Lung (tissue), 17 donors: ENCODE measurements at places on chromosomes 4 and X. TPM values are rescaled to one million over a fixed set of nuclear protein-coding genes. Genes with fewer than 3 reads are reported as not detected.

Gene PTCHD1
- total RNA-seq, result 0.48 TPM

Gene MAGEA8
- total RNA-seq, result not detected

Gene STK32B
- 2.2 TPM for total RNA-seq

Gene WDR45
- total RNA-seq, result 71.4 TPM

Gene CXCL13
- not detected for total RNA-seq

Gene SLC38A5
- total RNA-seq, result 65.3 TPM

Gene FAM47A
- not detected for total RNA-seq

Gene HTR2C
- not detected for total RNA-seq

Gene TMPRSS11B
- total RNA-seq, result not detected

Gene GPRIN3
- 14.4 TPM for total RNA-seq

DNA sequence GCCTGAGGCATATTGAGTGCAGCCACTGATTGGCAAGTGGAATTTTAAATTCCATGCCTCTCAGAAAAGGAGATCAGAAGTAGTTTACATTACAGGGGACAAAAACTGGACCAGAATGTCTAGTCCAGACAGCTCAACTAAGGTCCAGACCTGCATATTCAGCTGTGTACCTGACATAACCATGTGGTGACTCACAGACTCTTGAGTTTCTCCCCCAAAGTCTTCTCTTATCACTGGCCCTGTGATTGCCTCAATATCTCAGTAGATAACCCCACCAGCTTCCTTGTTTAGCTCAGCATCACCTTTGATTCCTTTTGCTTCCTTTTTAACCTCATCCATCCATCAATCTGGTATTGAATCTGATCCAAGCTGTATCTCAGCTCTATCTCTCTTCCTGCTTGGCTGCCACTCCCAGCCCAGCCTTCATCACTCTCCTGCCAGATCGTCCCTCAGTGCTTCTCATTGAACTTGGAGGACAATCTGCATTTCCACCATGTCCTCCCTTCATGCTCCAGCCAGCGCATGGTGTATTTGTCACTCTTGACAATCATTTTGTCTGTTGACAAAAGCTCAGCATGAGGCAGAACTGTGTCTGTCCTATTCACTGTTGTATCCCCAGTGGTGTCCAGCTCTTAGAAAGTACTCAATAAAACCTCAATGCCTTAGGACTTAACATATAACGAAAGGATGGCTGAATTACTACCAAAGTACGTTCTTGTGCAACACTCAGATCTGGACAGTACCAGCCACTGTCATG lies 27.8 kb upstream of the SLC2A9 start:
- no peaks in the 10 kb centered on the region for H3K27me3 ChIP-seq

- H3K36me3 ChIP-seq, result no peaks in the 10 kb centered on the region
- no peaks in the 10 kb centered on the region for H3K4me1 ChIP-seq
These were observed 12.1 kb downstream of the SUPT20HL2 start for GRCh38 chrX:24301806-24302205.

DNA sequence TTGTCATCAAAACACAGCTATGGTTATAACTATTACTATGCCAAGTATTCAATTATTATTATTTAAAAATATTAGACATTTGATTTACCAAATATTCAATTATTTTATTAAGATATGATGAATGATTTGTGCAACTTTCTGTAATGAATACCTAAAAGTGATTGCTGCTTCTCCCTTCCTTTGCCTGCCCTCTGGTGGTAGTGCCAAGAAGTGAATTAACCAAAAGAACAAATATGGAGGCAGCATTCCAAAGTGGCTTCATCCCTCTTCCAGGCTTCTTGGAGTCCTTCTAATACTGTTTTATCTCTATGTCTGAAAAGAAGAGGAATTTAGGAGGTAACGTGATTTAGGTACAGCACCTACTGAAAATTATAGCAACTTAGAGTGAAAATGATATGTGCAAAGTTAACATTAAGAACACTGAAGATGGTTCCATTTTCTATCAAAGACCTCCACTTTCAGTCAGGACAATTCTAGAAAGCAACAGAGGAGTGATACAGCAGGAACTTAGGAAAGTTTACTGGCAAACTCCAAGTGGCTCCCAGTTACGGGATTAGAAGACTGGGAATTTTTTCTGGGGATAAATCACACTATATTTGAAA lies 43.0 kb downstream of the ENPEP start:
- no peak for DNase-seq
- no peak overlapping the region for H3K4me3 ChIP-seq
- H3K27ac ChIP-seq, result no peak overlapping the region
- no peaks in the 10 kb centered on the region for H3K36me3 ChIP-seq
- no peaks in the 10 kb centered on the region for H3K27me3 ChIP-seq
- H3K4me1 ChIP-seq, result no peaks in the 10 kb centered on the region

- no peak overlapping the region for H3K4me3 ChIP-seq
- no peak overlapping the region for H3K27ac ChIP-seq
- DNase-seq, result no peak
- H3K36me3 ChIP-seq, result no peaks in the 10 kb centered on the region
- H3K4me1 ChIP-seq, result no peaks in the 10 kb centered on the region
These were observed 58.6 kb downstream of the FUNDC1 start for GRCh38 chrX:44483965-44484606.

- H3K27ac ChIP-seq, result no peak overlapping the region
- no peaks in the 10 kb centered on the region for H3K4me1 ChIP-seq
- peaks cover 8% of the 10 kb centered on the region for H3K36me3 ChIP-seq
- DNase-seq, result no peak
These were observed 32.6 kb upstream of the MSMO1 start for GRCh38 chr4:165294907-165295306.

- peaks cover 4% of the 10 kb centered on the region for H3K4me1 ChIP-seq
- no peak overlapping the region for H3K27ac ChIP-seq
- H3K4me3 ChIP-seq, result no peak overlapping the region
- H3K36me3 ChIP-seq, result no peaks in the 10 kb centered on the region
These were observed 139.1 kb downstream of the MAB21L2 start for GRCh38 chr4:150720973-150721518.

GRCh38 chrX:138775517-138775916 lies 64.0 kb upstream of the FGF13 start:
- no peak overlapping the region for H3K4me3 ChIP-seq
- H3K27ac ChIP-seq, result no peak overlapping the region
- H3K27me3 ChIP-seq, result peaks cover 4% of the 10 kb centered on the region
- peak; percentile 46 for DNase-seq
- H3K4me1 ChIP-seq, result no peaks in the 10 kb centered on the region

GRCh38 chr4:26179316-26179760 lies 141.5 kb upstream of the RBPJ start:
- no peak overlapping the region for H3K4me3 ChIP-seq
- no peaks in the 10 kb centered on the region for H3K27me3 ChIP-seq
- H3K27ac ChIP-seq, result no peak overlapping the region
- H3K4me1 ChIP-seq, result no peaks in the 10 kb centered on the region
- DNase-seq, result no peak

GRCh38 chr4:40800064-40800463 lies 50.3 kb downstream of the NSUN7 start:
- no peaks in the 10 kb centered on the region for H3K36me3 ChIP-seq
- H3K4me3 ChIP-seq, result no peak overlapping the region
- DNase-seq, result no peak
- no peaks in the 10 kb centered on the region for H3K4me1 ChIP-seq
- H3K27me3 ChIP-seq, result no peaks in the 10 kb centered on the region

- peak overlapping the region; percentile 56 for H3K27ac ChIP-seq
- peak; percentile 77 for DNase-seq
- H3K27me3 ChIP-seq, result no peaks in the 10 kb centered on the region
- H3K4me3 ChIP-seq, result peak overlapping the region; percentile 32
These were observed 45.9 kb upstream of the CDKN2AIP start for GRCh38 chr4:183398298-183399125.

- no peak overlapping the region for H3K27ac ChIP-seq
- H3K4me3 ChIP-seq, result no peak overlapping the region
- no peaks in the 10 kb centered on the region for H3K4me1 ChIP-seq
These were observed 5.3 kb upstream of the OTC start for GRCh38 chrX:38347136-38347535.

DNA sequence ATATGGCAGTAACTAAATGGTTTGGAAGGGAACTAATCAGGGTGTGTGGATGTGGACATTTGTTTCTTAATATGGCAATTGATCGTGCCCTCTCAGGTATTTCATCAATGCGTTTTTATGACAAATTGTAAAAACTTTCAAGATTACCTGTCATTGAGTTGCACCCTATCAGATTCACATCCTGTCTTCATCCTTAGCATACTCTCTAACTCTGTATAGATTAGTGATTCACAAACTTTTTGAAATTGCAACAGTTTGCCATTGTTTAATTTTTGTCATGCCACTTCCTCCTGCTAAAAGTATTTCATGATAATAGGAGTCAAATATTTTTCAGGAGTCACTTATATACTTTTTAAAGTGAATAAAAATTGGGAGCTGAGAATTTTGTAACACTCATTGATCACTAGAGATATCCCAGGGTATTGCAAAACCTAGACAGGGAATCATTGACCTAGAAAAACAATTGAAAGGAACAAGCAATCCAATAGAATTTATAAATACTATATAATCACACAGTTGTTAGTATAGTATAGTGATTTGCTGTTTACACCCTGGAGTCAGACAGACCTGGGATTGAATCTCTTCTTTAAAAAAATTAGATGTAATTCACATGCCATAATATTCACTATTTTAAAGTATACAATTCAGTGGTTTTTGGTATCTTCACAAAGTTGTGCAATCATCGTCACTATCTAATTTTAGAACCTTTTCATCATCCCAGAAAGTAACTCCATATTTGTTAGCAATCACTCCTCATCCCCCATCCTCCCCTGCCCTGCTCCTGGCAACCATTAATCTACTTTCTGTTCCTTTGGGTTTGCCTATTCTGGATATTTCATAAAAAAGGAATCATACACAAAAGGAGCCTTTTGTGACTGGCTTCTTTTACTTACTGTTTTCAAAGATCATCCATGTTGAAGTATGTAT lies 8.9 kb downstream of the MID2 start:
- DNase-seq, result no peak
- no peak overlapping the region for H3K27ac ChIP-seq
- no peaks in the 10 kb centered on the region for H3K36me3 ChIP-seq
- H3K4me1 ChIP-seq, result no peaks in the 10 kb centered on the region

DNA sequence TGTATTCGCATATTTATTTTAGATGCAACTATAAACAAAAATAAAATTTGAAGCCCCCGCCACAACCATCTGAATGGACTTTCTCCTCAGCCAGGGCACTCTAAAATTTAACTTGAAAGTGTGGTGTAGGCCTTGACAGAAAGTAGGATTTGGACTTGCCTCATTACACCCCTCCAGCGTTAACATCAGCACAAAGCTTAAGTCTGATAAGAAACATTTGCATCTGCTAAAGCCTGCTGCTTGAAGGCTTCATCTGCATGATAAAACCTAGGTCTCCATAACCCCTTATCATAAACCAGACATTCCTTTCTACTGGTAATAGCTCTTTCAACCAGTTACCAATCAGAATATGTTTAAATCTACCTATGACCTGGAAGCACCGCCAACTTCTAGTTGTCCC lies 1046.5 kb downstream of the FAT4 start:
- H3K36me3 ChIP-seq, result no peaks in the 10 kb centered on the region
- no peak overlapping the region for H3K4me3 ChIP-seq
- DNase-seq, result no peak
- H3K27ac ChIP-seq, result no peak overlapping the region

GRCh38 chrX:154436983-154437752 lies at the start of gene GDI1:
Gene GDI1, plus strand, starts transcription at chrX:154437154. Its CDS starts 101 bp downstream, at chrX:154437255.
- peak; percentile 59 for DNase-seq
- H3K27ac ChIP-seq, result peak within 1 kb of the TSS; percentile 89
- H3K4me1 ChIP-seq, result peaks cover 3% of the 10 kb centered on the region
- peaks cover 32% of the 10 kb centered on the region for H3K36me3 ChIP-seq

- H3K27ac ChIP-seq, result no peak overlapping the region
- peak; percentile 4 for DNase-seq
- H3K27me3 ChIP-seq, result no peaks in the 10 kb centered on the region
- no peak overlapping the region for H3K4me3 ChIP-seq
These were observed 57.8 kb upstream of the HCCS start for GRCh38 chrX:11053351-11053750.

- DNase-seq, result no peak
- no peak overlapping the region for H3K27ac ChIP-seq
- H3K36me3 ChIP-seq, result no peaks in the 10 kb centered on the region
- H3K27me3 ChIP-seq, result no peaks in the 10 kb centered on the region
These were observed 7.6 kb downstream of the SLC2A9 start for GRCh38 chr4:10013722-10014121.

DNA sequence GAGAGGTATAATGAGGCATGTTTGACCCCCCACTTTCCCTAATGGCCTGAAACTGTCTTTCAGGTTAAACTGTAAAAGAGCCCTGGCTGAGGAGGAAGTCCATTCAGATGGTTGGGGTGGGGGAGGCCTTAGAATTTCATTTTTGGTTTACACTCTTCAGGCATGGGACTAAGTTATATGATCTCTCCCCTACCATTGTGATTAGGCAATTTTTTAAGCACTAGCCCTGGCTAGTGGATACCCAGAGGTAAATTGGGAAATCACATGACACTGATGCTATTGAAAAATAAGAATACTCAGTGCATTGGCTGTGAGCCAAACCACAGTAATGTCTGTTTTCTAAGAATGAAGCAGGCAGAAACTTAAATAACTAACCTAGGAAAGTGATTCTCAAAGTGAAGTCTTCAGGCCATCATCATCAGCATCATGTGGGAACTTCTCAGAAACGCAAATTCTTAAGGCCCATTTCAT lies 149.7 kb downstream of the RRAGB start:
- no peaks in the 10 kb centered on the region for H3K27me3 ChIP-seq
- no peak overlapping the region for H3K4me3 ChIP-seq
- no peaks in the 10 kb centered on the region for H3K4me1 ChIP-seq
- no peak for DNase-seq

- no peak overlapping the region for H3K27ac ChIP-seq
- DNase-seq, result no peak
- no peaks in the 10 kb centered on the region for H3K27me3 ChIP-seq
- H3K4me3 ChIP-seq, result no peak overlapping the region
These were observed 25.0 kb downstream of the FLNA start for GRCh38 chrX:154349359-154349935.

- H3K4me3 ChIP-seq, result no peak overlapping the region
- no peaks in the 10 kb centered on the region for H3K27me3 ChIP-seq
- H3K36me3 ChIP-seq, result no peaks in the 10 kb centered on the region
- no peak overlapping the region for H3K27ac ChIP-seq
- no peak for DNase-seq
These were observed 1934.2 kb upstream of the IGFBP7 start for GRCh38 chr4:59044286-59044900.

DNA sequence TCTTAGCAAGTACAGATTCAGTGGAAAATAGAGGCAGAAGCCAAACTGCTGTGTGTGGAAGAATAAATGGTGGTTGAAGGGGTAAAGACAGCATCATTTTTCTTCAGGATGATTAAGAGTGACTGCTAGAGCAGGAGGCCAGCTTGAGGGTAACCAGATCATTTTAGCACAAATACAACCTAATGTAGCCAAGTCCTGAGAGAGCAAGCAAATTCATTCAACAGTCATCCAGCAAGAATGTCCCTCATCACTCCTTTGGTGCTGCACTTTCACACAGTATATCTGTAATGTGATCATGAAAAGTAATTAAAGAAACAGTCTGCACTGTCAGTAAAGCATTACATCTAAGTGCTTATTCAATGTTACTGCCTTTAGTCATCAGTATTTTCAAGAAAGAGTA lies 44.8 kb downstream of the NPFFR2 start:
- H3K27me3 ChIP-seq, result no peaks in the 10 kb centered on the region
- DNase-seq, result no peak
- no peak overlapping the region for H3K4me3 ChIP-seq
- H3K4me1 ChIP-seq, result no peaks in the 10 kb centered on the region
- H3K27ac ChIP-seq, result no peak overlapping the region
